IMR-90 (cell line): ENCODE measurements at places on chromosomes 6 and 20.

GRCh38 chr6:3297006-3297405, 38.3 kb downstream of the PSMG4 start:
- H3K4me3 ChIP-seq: no peak overlapping the region
- no peaks in the 10 kb centered on the region for H3K36me3 ChIP-seq
- no peak overlapping the region for H3K27ac ChIP-seq
- H3K27me3 ChIP-seq: peaks cover 20% of the 10 kb centered on the region

DNA sequence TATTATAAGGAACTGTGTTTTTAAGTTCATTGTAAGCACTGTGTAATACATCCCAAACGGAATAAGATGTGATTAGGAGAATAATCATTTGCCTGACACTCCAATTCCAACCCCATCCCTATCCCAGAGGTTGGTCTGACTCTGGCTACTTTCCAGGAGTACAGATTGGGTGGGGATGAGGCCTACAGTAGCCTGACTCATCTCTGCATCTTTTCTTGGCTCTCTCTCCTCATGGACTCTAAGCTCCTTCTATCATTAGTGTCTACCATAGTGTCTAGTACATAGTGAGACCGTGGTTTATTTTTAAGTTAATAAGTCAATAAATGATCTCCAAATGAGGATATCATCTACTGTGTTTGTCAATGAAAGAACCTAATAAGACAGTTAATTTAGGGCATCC, 92.2 kb upstream of the CNKSR3 start:
- DNase-seq: no peak
- no peak overlapping the region for H3K4me3 ChIP-seq
- no peaks in the 10 kb centered on the region; the same call in 1 of the 2 replicates for H3K4me1 ChIP-seq
- no peak overlapping the region for H3K27ac ChIP-seq
- no peaks in the 10 kb centered on the region for H3K36me3 ChIP-seq

- H3K4me3 ChIP-seq: no peak overlapping the region
- no peak overlapping the region for H3K27ac ChIP-seq
- H3K27me3 ChIP-seq: no peaks in the 10 kb centered on the region
- peaks cover 26% of the 10 kb centered on the region for H3K4me1 ChIP-seq
Observed at GRCh38 chr6:43924222-43924702, 154.3 kb downstream of the VEGFA start.

GRCh38 chr6:84183430-84183829, 44.0 kb downstream of the CEP162 start:
- no peaks in the 10 kb centered on the region for H3K27me3 ChIP-seq
- H3K4me1 ChIP-seq: no peaks in the 10 kb centered on the region
- H3K4me3 ChIP-seq: no peak overlapping the region
- DNase-seq: no peak
- no peak overlapping the region for H3K27ac ChIP-seq

DNA sequence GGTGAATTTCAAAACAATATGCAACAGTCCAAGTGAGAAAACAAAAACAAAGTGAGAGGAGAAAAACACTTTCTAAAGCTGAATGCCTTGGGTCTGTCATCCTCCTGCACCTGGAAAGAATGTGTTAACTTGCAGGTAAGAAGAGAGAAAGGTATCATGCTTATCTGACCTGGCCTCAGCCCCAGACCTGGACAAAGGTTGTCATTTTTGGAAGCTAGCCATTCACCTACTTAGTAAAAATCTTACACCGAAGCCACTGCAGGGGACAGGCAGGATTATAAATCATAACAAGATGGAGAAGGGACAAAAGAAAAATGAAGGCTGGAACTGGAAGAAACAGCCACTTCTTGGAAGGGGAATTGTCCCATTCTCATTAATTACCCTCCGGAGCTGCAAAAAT, 69.4 kb downstream of the GFOD1 start:
- peaks cover 21% of the 10 kb centered on the region for H3K4me1 ChIP-seq
- no peak overlapping the region for H3K4me3 ChIP-seq
- H3K27me3 ChIP-seq: no peaks in the 10 kb centered on the region
- no peak for DNase-seq
- H3K27ac ChIP-seq: no peak overlapping the region
- H3K36me3 ChIP-seq: no peaks in the 10 kb centered on the region

GRCh38 chr20:52731093-52731492, 241.1 kb upstream of the TSHZ2 start:
- H3K36me3 ChIP-seq: no peaks in the 10 kb centered on the region
- H3K27me3 ChIP-seq: no peaks in the 10 kb centered on the region
- H3K4me1 ChIP-seq: no peaks in the 10 kb centered on the region
- H3K27ac ChIP-seq: no peak overlapping the region

GRCh38 chr6:132390017-132390416, 11.3 kb downstream of the MOXD1 start:
- no peak for DNase-seq
- H3K4me1 ChIP-seq: peaks cover 14% of the 10 kb centered on the region
- H3K4me3 ChIP-seq: no peak overlapping the region
- no peaks in the 10 kb centered on the region for H3K36me3 ChIP-seq

DNA sequence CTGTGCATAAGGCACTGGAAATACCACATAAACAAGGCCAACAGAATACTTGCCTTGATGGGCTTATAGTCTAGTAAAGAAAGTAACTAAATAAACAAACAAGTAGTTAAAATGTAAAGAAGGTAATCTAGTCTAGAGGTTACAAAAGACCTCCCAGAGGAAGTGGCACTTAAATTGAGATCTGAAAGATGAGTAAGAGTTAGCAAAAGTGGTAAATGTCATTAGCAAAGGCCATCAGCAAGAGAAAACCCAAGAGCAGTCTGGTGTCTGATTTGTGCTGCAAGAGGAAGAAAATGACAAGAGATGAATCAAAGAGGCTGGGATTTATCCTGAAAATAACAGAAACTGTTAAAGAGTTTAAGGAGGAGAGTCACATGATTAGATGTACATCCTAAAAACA, 96.6 kb upstream of the SMLR1 start:
- no peaks in the 10 kb centered on the region for H3K4me1 ChIP-seq
- DNase-seq: no peak
- no peak overlapping the region for H3K27ac ChIP-seq
- H3K4me3 ChIP-seq: no peak overlapping the region
- H3K36me3 ChIP-seq: no peaks in the 10 kb centered on the region
- H3K27me3 ChIP-seq: no peaks in the 10 kb centered on the region

DNA sequence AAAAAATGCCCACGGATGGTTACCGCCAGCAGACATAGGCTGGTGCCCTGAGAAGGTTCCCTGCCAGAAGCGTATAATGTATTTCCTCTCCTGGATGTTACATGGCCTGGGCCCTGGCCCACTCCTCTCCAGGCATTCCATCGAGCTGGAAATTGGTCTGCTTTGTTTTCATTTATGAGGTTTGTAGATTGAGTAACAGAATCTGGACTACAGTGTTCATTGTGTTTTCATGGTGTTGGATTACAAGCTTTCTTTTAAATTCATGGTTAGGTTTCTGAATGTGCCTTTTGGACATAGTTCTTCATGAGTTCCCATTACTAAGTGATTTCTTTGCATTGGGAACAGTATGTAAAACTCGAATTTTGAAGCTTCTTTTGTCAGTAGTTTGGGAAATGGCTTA, 6.4 kb downstream of the TIAM2 start:
- H3K36me3 ChIP-seq: no peaks in the 10 kb centered on the region
- peak; percentile 47 for DNase-seq
- H3K4me1 ChIP-seq: no peaks in the 10 kb centered on the region; the same call in 1 of the 2 replicates
- H3K27me3 ChIP-seq: no peaks in the 10 kb centered on the region
- H3K4me3 ChIP-seq: no peak overlapping the region
- H3K27ac ChIP-seq: no peak overlapping the region

DNA sequence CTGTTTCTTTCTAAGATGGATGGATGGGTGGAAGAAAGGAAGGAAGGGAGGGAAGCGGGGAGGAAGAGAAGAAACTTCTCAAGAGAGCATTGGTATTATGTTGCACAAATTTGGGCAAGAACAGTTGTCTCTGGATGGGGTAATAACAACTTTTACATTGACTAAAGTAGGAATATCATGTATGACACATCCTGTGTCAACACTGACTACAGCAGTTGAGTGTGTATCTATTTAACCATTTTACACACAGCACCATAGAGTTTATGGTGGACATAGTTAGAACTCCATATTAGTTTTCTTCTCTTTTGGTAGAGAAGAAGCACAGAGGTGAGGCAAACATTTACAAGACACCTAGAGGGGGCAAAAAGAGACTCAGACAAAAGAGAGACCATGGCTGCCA, 44.2 kb upstream of the RNF146 start:
- H3K27ac ChIP-seq: no peak overlapping the region
- no peak for DNase-seq
- no peak overlapping the region for H3K4me3 ChIP-seq

DNA sequence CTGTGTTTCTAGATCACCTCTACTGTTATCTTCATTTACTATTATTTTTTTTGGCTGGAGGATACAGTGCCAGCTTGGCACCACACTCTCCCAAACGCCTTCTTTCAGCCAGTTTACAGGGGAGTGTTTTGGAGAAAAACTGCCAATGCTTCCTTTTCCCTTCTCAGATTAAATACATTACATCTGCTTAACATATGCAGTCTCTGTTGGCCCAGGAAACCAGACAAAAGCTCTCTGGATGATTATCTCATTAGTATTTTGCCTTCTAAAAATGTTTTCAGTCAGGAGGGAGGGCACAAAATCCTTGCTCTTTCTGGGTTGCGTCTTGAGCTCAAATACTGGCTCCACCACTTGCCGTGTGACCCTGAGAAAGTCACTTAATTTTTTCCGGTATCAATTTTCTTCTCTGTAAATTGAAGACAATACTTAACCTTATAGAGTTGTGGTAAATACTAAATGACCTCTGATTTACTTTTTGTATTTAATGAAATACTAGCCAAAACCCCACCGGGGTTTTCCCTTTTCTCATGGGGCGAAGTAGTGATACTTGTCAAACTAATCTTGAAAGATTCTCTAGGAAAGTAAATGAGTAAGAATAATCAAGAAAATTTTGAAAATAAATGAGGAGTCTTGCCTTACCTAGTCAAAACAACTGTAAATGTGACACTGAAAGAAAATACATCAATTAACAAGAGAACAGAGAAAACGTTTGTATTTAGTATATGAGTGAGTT, 146.2 kb downstream of the MMS22L start:
- H3K36me3 ChIP-seq: no peaks in the 10 kb centered on the region
- DNase-seq: no peak
- no peaks in the 10 kb centered on the region for H3K4me1 ChIP-seq
- H3K27ac ChIP-seq: no peak overlapping the region
- H3K27me3 ChIP-seq: no peaks in the 10 kb centered on the region
- H3K4me3 ChIP-seq: no peak overlapping the region

- no peak overlapping the region for H3K4me3 ChIP-seq
- DNase-seq: peak; percentile 44
- no peaks in the 10 kb centered on the region for H3K36me3 ChIP-seq
- no peak overlapping the region for H3K27ac ChIP-seq
- H3K27me3 ChIP-seq: no peaks in the 10 kb centered on the region
Observed at GRCh38 chr6:70860045-70860444, 96.8 kb downstream of the B3GAT2 start.
